ENCODE measurements at places on chromosomes 13 and 19.

DNA sequence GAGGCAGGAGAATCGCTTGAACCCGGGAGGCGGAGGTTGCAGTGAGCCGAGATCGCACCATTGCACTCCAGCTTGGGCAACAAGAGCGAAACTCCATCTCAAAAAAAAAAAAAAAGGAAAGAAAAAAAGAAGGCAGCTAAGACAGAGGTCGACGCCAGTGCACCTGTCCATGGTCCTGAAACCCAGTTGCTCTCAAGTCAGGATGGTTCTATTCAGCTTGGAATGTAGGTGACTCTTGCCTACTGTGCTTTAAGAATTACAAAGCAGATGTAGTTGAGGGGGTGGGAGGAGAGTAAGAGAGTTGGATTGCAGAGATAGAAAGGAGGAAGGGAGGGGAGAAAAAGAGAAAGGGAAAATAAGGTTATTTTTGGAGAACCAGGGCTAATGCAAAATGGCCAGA lies 18.7 kb downstream of the CACNG7 start:
- no peak for DNase-seq

DNA sequence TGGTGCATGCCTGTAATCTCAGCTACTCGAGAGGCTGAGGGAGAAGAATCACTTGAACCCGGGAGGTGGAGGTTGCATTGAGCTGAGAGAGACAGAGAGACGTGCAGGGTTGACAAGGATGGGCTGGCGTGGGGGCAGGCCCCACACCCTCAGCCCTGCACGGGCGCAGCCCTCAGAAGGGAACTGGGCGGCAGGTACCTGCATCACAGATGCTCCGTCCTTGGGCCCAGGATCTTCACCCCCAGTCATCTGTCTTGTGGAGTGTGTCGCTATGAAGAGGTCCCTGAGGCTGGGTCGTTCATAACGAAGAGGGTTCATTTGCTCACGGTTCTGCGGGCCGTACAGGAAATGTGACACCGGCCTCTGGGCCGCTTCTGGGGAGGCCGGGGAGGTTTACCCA lies 20.3 kb downstream of the C2CD4C start:
- no peak for DNase-seq

DNA sequence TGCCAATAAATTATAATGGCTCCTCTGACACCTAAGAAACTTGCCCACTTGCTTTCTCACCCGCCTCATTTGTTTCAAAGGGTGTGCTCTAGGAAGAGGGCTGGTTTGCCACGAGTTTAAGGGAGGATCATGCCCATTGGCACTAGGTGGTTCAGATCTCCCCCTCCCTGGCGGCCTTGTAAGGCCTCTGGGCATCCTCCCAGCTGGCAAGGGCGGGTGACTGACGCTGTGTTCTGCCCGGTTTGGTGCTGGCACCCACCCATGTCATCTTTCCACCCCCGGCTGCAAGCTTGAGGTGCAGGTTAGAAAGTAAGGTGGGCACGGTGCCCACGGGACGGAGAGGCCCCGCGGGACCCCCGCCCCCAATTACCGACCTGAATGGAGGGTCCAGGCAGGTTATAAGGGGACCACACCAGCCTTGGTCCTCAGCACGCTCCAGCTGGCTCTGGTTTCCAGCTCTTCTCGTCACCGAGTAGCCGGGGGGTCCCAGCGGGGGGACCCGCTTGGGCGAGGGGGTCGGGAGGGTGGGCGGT lies 90.4 kb downstream of the PTPRS start:
- no peak for DNase-seq

GRCh38 chr19:18419195-18419698 lies at the start of gene SSBP4:
Gene SSBP4, plus strand, starts transcription at chr19:18419398. Its CDS starts 251 bp downstream, at chr19:18419649.
- peak; percentile 76 for DNase-seq

Data from central memory CD4-positive, alpha-beta T cell (primary cell).